ENCODE measurements at places on chromosomes 4 and X.

GRCh38 chr4:108695062-108695461, 44.7 kb downstream of the OSTC start:
- no peak for DNase-seq

DNA sequence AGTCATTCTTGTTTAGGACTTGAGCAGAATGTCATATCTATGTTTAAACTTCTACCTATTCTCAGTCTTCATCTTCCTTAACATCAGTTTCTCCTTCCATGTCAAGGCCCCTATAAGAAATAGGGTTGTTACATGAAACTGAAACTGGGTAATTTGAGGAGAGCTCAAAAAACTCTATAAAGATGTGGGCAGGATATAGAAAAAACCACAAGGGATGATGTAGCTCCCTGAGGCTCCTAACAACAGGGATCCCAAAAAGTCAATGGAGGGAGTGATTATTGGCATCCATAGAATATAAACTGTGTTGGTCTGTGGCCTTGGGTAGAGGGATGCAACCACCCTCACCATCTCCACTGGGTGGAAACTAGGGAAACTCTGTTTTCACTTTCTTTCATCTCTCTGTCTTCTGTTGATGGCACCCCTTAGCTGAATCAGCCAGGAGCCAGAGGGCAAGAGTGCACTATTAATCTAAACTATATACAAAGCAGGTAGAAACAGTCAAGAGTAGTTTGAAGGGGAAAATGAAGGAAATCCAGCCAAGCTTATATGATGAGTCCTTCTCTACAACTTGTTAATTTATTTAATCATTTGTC, 27.6 kb downstream of the C4orf54 start:
- DNase-seq: no peak

GRCh38 chrX:18578546-18578945, 93.4 kb downstream of the RS1 start:
- no peak for DNase-seq

DNA sequence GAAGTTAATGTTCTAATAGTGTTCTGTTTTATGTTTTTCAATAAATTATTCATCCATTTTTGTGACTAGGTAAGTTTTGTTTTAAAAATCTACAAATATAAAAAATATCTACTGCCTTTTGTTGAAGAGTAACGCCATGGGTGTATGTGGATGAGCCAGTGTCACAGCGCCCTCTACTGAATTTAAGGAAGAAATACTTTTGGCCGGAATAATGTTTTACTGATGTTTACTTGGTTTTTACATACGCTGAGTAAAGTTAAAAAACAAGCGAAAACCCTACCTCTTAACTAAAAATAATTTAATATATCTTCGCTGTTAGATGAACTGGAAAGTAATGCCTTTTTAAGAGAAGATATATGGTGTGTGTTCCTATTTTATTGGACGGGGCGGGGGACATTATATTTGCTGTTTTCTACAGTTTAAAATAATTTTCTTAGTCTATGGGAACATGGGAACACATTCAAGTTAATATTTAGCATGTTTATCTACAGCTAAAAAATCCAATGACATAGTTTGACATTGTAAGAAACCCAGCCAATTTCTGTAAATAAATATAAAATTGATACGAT, 86.1 kb downstream of the CPE start:
- no peak for DNase-seq

- DNase-seq: no peak
Observed at GRCh38 chr4:105430811-105431210, 43.1 kb downstream of the PPA2 start.

DNA sequence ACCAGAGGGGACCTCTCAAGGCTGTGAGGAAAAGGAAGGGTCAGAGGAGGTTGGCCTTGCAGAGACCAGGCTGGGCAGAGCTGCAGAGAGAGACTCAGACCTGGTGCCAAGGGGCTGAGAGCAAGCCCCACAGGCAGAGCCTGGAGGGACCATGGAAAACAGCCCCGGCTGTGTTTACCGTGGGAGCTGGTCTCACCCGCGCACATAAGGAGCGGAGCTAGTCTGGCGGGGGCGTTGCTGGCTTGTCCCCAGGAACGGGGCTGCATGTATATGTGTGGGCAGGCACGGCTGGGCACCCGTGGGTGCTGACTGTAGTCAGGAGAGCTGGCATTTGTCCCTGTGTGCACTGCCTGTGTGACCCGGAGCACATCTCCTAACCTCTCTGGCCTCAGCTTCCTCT, 45.7 kb downstream of the C4orf50 start:
- no peak for DNase-seq

DNA sequence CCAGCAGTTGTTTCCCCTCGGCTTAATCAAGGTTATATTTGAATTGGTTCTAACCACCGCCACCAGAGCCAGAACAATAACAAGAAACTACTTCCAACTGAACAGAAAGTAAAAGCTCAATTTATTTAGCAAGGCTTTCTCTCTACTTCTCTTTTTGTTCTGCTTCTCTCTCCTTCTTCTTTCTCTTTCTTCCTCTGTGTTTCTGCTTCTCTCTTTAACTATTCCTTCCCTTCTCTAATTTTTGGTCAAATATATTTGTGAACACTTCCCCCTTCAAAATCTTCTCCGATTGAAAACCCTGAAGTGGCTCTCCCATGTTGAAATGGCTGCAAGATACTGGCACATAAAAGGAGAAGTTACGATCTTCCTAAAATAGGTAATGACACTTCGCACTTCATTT, 1195.9 kb upstream of the PRKX start:
- DNase-seq: no peak

- no peak for DNase-seq
Observed at GRCh38 chr4:28654618-28655017, 1794.0 kb downstream of the STIM2 start.

DNA sequence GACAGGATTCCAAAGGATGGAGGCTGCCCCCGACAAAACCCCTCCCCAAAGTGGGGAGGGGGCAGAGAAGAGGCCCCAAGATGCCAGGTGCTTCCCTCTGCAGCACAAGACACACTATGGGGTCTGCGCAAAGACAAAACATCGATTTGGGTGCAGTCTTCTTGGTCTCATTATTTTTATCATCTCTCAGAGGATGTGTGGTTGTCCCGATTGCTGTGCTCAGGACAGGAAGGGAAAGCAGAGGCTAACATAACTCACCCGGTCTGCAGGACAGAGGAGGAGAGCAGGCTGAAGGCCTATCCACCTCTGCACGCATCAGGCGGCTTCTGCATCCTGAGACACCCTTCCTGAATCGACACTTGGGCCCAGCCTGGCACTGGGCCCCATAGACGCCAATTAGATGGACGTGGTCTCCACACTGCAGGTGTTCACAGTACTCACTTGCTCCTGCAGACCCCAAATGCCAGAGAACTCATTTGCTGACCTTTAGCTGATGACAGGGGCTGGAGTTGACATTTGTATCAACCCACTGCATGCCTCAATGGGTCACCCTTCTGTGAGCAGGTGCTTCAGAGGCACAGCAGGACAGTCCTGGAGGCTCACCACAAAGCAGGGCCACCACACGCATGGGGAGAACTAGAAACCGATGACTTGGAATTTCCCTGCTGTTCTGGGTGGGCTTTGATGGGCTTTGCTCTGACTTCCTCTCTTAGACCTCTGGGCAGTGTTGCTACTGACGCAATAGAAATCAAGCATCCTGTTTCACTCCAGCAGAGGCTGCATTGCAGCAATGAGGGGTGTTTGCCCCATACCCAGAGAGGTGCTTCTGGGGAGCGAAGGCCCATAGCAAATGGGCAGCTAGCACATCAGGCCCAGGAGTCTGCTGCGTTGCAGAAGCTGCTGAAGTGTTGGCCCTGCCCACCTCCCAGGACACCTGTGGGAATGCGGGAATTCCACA, 96.3 kb upstream of the ENPP6 start:
- no peak for DNase-seq

- DNase-seq: no peak
Observed at GRCh38 chrX:84064814-84065213, 123.2 kb downstream of the RPS6KA6 start.

DNA sequence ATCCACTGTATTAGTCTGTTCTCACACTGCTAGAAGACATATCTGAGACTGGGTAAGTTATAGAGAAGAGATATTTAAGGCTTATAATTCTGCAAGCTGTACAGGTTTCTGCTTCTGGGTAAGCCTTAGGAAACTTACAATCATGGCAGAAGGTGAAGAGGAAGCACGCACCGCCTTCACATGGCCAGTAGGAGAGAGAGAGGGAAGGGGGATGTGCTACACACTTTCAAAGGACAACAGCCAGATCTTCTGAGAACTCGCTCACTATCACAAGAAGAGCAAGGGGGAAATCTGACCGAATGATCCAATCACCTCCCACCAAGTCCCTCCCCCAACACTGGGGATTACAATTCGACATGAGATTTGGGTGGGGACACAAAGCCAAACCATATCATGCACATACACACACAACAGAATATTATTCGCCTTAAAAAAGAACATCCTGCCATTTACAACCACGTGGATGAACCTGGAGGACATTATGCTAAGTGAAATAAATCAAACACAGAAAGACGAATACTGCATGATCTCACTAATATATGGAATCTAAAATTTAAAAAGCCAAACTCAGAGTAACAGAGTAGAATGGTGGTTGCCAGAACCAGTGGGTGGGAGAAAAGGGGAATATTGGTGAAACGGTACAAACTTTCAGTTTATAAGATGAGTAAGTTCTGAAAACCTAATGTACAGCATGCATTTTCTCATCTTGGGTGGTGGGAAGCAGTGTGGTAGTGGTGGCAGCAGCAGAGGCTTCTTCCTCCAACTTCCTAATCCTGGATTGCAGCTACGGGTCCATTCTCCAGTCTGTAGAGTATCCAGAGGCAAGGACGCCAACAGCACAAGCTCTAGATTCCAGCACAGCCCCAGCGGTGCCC, 12.8 kb downstream of the FRYL start:
- DNase-seq: no peak

DNA sequence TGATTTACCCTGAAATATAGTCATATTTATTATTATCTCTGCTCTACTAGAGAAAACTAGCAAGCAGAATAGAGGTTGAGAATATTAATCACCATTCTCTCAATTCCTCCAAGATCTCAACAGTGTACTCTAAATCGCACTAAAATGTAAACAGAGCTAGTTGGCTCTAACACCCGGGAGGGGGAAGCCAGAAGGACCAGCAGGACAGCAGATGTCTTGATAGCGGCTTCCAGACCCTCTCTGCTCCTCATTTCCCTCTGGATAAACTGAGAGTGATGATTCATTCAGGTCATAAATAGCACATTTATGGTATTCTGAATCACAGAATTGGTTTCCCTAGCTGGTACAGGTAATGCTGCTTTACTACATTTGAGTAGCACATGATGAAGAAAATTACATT, 82.5 kb downstream of the TBC1D9 start:
- DNase-seq: no peak
